NCI-H1048 (cell line): ENCODE measurements at places on chromosomes 5 and 9.

DNA sequence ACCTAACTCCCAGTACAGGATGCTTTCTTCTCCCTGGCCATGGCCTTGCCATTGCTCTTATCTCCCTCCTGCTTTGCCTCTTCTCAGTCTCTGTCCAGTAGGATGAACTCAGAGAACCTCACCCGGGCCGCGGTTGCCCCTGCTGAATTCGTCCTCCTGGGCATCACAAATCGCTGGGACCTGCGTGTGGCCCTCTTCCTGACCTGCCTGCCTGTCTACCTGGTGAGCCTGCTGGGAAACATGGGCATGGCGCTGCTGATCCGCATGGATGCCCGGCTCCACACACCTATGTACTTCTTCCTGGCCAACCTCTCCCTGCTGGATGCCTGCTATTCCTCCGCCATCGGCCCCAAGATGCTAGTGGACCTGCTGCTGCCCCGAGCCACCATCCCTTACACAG, at the start of gene OR5C1:
Gene OR5C1, plus strand, starts transcription at position 103 of the 400 bp plus-strand sequence. Its CDS starts 0 bp downstream, at position 103.
- DNase-seq: no peak

DNA sequence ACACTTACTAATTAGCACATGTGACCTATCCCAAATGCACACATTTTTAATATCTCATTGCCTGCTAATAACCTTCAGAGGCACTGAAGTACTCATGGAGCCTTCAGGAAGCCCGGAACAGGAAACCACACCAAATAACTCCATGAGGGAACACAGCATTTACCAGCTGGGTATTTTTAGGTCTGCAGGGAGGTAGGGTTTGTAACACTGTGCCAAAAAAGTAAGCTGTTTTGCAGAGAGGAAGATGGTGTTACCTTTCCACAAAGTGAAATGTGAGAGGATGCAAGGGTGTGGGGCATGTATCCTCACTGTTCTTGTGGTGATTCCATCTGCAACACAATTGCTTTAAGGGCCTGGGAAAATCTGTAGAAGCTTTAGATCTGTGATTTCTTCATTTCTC, 64.4 kb downstream of the NUDT12 start:
- DNase-seq: no peak

GRCh38 chr5:151086905-151087360, 6.1 kb upstream of the TNIP1 start:
- DNase-seq: no peak

- no peak for DNase-seq
These were observed 105.8 kb upstream of the PPP1R26 start for GRCh38 chr9:135373820-135374219.

DNA sequence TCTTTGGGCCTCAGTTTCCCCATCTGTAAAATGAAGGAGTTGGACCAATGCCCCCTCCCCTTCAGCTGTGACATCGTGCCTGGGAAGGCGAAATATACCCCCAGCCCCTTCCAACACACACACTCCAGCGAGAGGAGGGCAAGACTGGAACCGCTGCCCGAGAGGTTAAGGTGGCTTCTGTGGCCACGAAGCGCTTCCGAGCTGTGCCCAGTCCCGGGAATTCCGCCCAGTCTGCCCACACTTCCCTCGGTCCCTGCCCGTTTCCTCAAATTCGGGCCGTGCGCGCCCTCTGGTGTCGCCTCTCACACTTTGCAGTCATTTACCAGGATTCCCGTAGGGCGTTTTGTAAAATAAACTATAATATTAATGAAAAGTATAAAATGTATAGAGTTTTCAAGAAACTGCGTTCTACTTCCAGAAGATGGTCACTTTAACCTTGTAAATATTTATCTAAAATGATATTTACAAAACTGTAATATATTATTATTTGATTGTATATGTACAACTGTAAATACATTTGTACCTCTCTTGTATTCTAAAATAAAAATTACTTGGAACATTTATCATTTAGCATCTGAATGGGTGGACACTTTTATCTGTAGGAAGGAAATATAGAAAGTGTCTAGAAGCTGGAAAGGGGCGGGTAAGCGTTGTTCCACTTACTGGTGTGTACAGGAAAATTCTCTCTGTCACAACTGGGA, 11.0 kb upstream of the EXOSC2 start:
- peak; percentile 60 for DNase-seq

- DNase-seq: no peak
These were observed 45.2 kb downstream of the ABLIM3 start for GRCh38 chr5:149186506-149186905.

- DNase-seq: no peak
These were observed 481.8 kb upstream of the ARRDC3 start for GRCh38 chr5:91864962-91865361.

DNA sequence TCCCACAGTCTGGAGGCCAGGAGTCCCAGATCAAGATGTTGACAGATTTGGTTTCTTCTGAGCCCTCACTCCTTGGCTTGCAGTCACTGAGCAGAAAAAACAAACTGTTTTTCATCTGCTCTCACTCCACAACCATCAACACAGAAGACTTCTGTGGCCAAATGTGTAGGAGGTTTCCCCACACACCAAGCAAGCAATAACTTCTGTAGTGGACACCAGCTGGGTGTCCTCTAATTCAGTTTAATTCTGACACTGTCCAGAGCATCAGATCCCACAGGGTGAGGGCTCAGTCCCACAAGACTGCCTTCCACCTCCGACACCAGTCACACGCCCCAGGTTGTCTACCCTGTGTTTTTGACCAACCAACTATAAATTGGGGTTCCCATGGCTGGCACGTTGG, 209.9 kb downstream of the AOPEP start:
- DNase-seq: no peak

GRCh38 chr5:6333182-6333905, 45.0 kb downstream of the MED10 start:
- no peak for DNase-seq

DNA sequence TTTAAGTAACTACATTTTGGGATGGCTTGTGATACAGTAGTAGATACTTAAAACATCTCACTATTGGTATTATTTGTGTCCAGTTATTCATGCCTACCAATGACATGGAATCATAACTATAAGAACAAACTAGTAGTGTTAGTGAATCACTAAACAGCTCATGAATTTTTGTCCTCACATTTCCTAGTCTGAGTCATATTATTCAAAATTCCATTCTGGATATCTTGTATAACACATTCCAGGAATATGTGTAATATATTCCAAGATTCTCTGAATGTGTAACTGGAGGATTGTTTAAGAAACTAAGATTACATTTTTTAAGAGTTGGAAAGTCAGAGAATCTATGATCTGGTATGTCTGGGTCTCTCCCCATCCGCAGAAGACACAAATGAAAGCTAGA, 565.3 kb upstream of the ZNF608 start:
- DNase-seq: no peak

DNA sequence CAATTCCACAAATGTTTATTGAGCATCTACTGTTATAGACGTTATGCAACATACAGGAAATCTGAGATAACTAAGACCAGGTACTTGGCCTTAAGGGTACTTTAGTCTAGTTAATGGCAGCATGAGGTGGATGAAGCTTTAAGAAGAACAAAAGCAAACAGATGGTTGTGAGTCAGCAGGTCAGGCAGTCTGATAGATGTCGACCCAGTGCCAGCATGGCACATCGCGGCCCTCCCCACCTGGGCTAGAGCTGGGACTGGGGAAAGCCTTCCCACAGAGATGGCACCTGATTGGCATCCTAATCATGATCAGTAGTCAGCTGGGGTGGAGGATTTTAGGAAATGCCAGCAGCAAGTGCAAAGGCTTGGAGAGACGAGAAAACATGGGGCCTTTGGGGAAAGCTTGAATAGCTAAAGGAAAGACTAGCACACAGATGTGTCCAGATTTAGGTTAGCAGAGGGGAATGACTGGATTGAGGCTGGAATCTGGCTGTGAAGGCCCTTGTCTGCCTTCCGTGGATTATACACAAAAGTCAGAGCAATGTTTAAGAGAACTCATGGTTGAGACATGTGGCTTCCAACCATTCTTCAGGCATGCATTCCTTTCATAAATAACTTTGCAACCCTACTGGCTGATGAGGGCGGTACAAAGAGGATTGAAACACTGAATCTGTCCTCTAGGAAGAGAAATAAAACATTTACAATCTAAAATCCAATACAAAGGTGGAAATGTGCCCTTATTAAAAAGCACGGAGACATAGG, 395.4 kb upstream of the WWC1 start:
- no peak for DNase-seq

DNA sequence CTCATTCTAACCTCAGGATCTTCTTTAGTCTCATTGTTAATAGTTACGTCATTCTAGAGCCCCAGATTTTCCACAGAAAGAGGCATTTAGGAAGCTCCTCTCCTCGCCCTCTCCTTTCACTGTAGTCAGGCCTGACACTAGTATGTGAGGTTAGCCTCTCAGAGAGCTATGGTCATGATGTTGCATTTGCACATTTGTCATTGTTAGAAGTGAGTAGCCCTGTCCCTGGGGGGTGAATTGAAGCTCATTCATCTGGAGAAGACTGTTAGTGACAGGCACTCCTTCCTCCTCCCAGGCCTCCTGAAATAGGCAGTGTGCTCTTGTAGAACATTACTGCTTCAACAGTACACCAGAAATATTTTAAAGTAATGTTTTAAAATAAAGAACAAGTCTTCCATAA, 26.6 kb upstream of the LRRTM2 start:
- DNase-seq: no peak

GRCh38 chr5:67015541-67016191, 180.9 kb downstream of the CD180 start:
- no peak for DNase-seq

DNA sequence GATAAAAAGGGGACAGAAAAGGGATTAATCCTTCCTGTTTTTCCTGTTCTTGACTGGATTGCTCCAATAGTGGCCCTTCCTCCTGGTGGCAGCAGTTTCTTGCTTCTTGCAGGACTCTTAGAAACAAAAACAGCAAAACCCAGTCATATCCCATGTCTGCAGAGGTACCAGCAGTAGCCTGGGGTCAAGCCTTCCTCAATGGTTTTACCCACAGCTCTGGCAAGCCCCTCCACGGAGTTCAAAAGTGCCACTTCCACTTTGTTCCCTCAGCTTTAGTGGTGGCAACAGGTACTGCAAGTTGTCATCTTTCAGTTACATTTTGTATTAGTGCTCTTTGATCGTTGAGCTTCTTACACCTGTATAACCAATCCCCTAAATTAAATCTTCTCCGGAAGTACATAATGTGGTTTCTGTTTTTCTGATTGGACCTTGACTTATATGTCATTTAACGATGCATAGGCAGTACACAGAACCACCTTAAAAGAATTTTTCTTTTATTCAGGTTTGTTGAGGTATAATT, 8.7 kb upstream of the RANBP6 start:
- no peak for DNase-seq

DNA sequence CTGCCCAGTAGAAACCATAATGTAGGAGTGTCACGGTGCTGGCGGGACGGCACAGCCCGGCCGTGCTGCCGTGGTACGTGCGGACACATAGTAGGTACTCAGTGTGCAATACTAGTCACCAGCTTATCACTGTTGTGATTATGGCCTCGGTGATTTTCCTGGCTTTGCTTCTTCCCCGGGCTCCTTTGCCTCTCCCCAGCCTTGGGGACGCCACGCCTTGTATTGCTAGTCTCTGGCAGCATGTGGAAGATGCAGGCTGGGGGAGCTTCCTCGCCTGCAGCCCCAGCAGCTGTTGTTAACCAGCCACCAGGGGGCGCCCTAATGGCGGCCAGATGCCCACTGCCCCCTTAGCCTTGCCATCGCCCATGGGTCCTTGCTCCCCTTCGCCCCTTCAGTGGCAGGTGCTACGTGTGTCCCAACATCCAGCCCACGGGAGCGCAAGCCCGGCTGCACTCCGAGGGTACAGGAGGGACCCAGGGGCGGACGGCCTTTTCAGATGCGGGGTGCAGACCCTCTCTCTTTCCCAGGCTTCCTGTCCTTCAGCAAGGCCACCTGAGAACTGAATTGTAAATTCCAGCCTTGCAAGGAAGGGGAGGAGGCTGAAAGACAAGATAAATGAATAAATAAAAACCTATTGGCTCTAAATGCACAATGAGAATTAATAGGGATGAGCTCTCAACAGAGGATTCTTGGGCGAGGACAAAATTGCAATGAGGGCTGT, 8.0 kb downstream of the NTNG2 start:
- DNase-seq: no peak

DNA sequence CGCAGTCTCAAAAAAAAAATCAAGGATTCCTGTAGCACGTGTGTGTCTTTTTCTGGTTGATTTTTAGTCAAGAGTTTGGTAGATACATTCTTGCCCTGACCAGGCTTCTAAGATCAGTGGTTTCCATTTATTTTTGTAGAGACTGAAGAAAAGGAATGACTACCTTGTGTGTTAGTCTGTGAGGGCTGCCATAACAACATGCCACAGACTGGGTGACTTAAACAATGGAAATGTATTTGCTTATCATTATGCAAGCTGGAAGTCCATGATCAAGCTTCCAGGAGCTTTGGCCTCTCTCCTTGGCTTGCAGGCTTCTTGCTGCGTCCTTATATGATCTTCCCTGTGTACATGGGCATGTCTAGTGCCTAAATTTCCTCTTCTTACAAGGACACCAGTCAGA, 127.0 kb downstream of the CCDC192 start:
- no peak for DNase-seq

DNA sequence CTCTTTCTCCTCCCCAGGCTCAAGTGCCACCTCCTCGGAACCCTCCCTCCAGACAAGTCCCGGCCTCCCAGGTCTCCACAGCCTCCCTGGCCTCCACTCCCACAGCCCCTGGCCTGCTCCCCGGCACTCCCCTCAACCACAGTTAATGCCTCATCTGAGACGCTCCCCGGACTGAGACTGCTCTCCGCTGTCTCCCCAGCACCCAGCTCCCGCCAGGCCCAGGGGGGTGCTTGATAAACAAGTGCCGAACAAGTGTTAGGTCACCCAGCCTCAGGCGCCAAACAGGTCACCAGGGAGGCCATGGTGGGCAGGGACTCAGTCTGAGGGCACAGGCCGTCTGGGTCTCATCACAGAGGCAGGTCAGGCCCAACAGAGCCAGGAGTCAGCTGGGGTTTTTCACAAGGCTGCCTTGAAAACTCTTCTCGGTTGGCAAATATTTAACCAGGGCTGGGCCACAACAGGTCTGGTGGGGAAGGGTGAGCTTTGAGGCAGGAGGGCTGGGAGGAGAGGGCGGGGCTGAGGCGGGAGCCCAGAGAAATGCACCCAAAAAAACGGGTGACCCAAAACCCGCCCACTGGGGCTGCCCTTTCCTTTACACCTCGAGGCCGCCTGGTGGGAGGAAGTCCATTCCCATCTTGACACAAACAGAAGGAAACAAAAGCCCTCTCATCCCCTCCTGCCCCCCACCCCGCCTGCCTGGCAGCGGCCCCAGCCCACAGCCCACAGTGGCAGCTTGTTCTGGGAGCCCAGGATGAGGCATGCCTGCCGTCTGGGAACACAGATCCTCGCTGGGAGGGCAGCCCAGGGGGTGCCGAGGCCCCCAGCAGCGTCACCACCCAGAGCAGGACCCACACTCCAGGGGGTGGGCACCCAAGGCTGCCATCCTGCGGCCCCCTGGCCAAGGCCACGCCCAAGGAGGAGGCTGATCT, 66.6 kb upstream of the STXBP1 start:
- DNase-seq: no peak
